ENCODE measurements at places on chromosomes 16 and 17. TPM values are rescaled to one million over a fixed set of nuclear protein-coding genes. Genes with fewer than 3 reads are reported as not detected.

- DNase-seq, result no peak
These were observed 65.9 kb downstream of the CCT6B start for GRCh38 chr17:34895383-34895782.

- DNase-seq, result no peak
These were observed 745 bp upstream of the ABCC1 start for GRCh38 chr16:15948532-15949209.

TBX4 gene
- not detected for polyA plus RNA-seq

DNA sequence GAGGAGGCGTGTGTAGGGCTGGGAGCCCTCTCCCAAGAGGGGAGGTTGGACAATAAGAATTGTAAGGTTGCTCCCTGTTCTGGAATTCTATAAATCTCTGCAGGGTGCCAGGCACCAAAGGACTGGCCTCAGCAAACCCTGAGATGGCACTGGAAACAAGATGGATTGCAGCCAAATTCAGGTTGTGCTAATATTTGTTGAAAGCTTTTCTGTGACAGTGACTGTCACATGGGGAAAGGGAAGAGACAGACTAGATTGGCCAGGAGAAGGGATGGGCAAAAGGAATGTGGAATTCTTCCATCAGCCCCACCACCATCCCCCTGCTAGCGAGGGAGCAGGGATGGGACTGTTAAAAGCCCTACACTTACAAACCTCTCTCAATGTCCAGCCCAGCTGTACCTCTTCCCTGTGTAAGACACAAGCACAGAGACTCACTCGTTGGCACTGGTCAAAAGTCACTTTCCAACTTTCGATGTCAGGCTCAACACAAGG, 62.4 kb downstream of the SOX9 start:
- DNase-seq, result no peak

- DNase-seq, result peak; percentile 26
These were observed at the start of gene PGAP6 for GRCh38 chr16:381789-382717. Gene PGAP6 (minus strand): TSS chr16:381978. CDS start chr16:381821, 157 bp downstream.
